ENCODE measurements at places on chromosomes 2 and 18.
A peak's percentile ranks its signal among the peaks of the same experiment; 100 is the strongest.

GRCh38 chr2:9639740-9640343 is 9.0 kb upstream of the YWHAQ start:
- DNase-seq: no peak

- DNase-seq: no peak
Observed at GRCh38 chr2:177541258-177541991, 148.9 kb downstream of the AGPS start.

- DNase-seq: peak; percentile 1
Observed at GRCh38 chr2:64203858-64204632, 59.8 kb upstream of the PELI1 start.

GRCh38 chr2:65435625-65436168 is 3.3 kb upstream of the SPRED2 start:
- DNase-seq: peak; percentile 80

DNA sequence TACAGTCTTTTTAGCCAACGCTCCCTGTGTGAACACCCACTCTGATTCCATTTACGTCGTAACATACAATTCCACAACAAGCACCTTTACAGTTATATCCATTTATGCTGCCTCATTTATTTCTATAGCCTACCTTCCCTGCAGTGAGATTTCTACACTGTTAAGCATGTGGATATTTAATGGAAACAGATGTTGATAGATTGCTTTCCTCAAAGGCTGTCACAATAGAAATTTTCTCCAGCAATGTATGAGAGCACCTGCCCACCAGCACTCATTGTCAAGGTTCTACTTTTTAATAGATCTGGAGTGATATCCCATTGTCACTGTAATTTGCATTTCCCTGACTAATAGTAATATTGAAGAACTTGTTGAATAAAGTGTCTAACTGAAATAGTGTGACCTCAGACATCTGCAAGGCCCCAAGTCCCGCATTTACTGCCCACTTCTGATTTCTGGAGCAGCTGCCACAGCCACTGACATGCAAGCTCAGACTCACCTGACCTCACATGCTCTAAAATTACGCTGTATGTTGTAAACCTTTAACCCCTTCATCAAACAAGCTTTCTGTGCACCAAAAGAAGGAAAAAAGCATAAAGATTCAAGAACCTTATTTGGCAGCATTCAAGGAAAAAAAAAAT is 295.1 kb downstream of the CNTNAP5 start:
- no peak for DNase-seq

DNA sequence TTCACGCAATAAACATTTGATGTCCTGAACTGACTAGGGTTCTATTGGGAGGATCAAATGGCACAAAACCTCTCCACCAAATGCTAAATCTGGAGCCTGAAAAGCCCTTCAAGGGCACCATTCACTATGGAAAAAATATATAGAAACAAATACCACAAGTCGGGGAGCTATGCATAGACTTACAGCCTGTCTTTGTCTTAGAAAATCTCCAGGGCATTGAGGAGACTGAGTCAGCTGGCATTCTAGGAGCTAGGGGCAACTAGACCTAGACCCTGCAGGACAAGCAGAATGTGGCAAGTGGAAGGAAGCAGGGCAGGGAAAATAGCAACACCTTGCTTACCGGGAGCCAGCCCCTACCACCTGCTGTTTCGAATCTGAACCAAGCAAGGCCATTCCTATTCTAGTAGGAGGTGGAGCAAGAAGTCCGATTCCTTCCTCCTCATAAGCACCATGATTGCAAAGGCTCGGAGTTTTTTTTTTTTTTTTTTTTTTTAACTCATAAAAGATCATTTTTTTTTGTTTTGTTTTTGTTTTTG is 77.8 kb downstream of the DDX1 start:
- DNase-seq: no peak

DNA sequence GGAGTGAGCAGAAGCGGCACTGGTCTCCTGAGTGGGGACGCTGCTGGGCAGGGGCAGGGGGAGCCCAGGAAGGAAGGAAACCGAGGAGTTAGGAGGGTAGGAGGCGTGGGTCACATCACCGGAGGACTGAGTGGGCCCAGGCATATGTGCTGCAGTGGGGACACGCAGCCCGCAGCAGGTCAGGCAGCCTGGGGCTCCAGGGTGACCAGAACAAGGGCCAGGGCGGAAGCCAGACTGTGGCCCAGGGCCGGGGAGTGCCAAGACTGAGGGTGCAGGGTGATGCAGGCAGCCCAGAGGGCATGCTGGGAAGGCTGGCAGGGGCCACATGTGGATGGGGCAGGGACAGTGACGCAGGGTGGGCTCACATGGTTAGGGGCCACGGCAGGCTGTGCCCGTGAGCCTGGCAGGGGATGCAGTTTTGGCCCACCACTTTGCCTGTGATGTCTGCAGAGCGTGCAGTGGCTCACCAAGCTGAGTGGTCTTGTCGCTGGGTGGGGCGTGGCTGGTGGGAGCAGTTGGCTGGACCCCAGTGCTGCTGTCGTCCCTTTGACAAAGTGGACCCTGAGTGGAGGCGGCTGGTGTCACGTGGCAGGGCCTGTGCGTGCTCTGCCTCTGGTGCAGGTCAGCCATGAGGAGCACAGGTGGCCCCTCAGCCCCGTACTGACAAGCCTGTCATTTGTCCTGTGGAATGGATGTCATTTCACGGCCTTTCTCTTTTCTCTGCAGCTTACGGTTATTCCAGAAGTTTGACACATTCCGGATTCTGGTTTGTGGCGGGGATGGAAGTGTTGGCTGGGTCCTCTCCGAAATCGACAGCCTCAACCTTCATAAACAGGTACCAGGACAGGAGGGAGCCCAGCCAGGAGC is 87.1 kb downstream of the DGKD start:
- DNase-seq: no peak

DNA sequence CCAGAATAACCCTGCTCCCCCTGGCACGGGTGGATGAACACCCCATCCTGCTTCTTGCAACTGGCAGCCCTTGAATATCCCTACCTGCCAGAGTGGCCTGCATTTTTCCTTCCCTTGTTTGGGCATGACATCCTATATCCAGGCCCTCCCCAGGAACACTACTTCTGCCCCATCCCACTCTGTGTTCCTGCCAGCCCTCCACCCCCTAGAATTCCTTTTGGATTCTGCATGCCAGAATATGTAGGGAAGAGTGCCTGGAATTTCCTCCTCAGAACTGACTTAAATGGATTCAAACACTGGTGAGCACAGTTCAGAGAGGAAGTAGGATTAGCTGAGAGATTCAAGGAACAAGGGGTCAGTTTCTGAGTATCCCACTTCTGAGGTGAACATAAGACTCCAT is 123.5 kb upstream of the PELI1 start:
- no peak for DNase-seq

- DNase-seq: no peak
Observed at GRCh38 chr18:50441016-50441415, 66.2 kb downstream of the SKA1 start.

DNA sequence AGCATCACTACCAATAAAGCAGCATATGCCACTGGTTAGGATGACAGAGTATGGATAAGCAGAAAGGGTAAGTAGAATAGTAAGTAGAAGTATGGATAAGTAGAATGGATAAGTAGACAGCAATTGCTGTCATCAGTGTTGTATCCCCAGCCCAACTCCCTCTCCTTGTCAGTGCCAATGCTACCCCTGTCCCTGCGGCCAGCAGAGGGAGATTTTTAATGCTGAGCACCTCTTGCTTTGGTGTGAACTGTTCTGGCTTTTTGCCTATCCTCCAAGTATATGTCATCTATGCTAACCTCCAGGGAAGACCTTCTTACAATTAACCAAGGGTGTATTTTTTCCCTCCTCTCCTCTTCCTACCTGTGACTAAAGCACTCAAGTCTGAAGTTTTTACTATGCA is 136.7 kb upstream of the SPHKAP start:
- peak; percentile 3 for DNase-seq

DNA sequence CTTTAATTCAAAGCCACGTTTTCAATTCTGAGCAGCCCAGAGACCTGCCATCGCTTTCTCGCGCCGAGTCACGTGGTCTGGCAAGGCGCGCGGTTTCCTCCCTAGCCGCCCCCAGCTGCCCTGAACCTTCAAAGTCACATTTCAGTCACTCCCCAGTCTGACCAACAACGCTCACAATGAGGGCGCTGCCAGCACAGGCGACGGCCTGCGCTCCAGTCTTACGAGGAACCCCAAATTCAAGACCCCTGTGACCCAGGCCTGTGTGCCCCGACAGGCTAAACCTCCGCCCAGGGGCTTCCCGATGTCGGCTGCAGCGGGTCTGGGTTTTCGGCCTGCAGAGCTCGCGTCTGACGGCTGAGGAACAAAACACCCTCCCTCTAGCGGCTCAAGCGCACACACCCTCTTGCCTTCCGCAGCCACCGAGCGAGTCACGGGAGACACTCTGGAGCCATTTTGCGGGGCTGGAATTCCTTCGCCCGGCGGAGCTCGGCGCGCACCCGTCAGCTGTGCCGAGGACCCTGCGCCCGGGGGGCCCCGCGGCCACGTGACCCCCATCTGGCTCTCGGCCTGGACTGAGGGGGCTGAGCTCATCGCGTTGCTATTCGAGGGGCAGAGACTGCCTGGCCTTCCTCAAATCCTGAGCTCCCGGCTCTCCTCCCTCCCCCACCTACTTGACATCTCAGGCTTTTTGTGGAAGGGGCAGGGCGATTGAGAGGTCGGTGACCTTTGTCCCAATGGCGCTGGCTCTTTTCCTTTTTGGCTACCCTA is 69.9 kb upstream of the ITGB6 start:
- DNase-seq: peak; percentile 74

GRCh38 chr2:120878970-120879369 is 143.3 kb downstream of the GLI2 start:
- DNase-seq: no peak

DNA sequence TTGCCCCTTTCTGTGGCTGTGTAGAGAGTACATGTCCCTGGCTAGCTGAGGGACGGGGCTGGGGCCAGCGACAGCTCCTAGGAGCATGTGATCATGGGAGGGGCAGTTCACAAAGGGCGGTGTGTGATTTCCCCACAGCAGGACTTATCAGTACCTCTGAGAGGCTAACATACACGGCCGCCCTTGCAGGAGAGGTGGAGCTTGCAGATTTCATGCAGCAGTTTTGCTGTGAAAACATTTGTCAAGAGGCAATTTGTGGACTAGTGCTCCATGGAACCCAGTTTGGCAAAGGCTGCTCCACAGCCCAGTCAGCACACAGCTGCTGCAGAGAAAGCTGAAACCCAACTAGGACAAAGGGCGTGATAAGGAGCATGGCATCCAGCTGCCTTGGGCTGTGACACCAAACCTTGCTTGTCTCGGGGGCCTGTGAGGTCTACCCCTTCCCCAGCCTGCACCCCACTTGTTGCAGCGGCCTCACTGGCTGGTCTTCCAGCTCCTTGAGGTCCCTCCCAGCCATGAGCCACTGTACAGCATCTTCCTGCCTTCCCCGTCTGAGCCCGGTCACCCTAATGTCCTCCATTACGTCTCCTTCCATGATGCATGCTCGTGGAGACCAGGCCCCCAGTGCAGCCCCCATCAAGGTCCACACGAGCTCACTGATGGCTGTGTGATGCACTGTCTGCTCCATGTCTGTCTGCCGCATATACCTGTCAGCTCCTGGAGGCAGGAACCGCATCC is 121.4 kb upstream of the HDAC4 start:
- peak; percentile 7 for DNase-seq

GRCh38 chr2:221792971-221793521 is 220.9 kb upstream of the EPHA4 start:
- no peak for DNase-seq

Measured in OCI-M1 (cell line).